ENCODE measurements at places on chromosomes 7 and 10. TPM values are rescaled to one million over a fixed set of nuclear protein-coding genes. Genes with fewer than 3 reads are reported as not detected.

DNA sequence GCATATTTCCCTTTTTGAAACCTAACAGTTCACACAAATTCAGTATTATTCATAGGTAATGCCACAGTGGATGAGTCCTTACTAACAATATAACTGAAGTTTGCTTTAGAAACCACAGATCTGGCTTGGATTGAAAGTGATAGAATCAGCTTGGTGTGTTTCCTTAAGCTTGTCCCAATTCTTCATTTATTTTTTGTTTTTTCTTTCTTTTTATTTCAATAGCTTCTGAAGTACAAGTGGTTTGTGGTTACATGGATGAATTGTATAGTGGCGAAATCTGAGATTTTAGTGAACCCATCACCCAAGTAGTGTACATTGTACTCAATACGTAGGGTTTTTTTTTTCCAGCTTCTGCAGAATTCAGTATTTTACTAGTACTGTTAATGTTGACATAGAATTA is 518.2 kb upstream of the SEMA3D start:
- no peak for DNase-seq

DNA sequence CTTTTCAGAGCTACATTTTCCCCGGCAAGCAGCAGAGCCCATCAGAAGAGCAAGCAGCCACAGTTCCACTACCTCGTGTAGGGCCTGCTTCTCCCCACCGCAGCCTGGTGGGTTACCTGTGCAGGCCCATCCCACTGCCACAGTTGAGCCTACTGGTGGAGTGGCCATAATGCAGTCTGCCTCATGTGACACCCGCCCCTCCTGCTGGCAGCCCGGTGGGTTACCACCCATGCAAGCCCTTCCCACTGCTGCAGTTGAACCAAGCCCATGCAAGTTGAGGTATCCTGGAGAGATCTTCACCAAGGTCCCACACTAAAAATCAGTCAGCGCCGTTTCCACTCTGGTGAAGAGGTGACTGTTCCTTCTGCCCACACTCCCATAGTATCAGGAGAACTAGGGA is 32.1 kb upstream of the CNNM1 start:
- no peak for DNase-seq

GRCh38 chr7:158054081-158054480 is 533.5 kb downstream of the PTPRN2 start:
- peak; percentile 53 for DNase-seq

GRCh38 chr10:25501912-25502311 is 327.1 kb downstream of the GPR158 start:
- DNase-seq: no peak

The AKR1C2 gene
- 17.5 TPM for total RNA-seq

All from lower leg skin (tissue), 4 donors.